ENCODE measurements at places on chromosomes 5 and 9. TPM values are rescaled to one million over a fixed set of nuclear protein-coding genes. Genes with fewer than 3 reads are reported as not detected.

Gene RBM18
- 19.5 TPM for total RNA-seq

Gene IGFBPL1
- total RNA-seq, result 2.9 TPM

Gene NELFB
- 41.2 TPM for total RNA-seq

Gene ARSI
- 43.8 TPM for total RNA-seq

Gene IRX4
- total RNA-seq, result 0.42 TPM

Gene FGF1
- total RNA-seq, result 0.30 TPM

Gene ZNF454
- not detected for total RNA-seq

Gene SH3GL2
- 0.17 TPM for total RNA-seq

Gene PPP3R2
- total RNA-seq, result not detected

Gene NR2F1
- 5.4 TPM for total RNA-seq

Gene CCDC171
- total RNA-seq, result 0.30 TPM

Gene CCNO
- 10.4 TPM for total RNA-seq

Gene GARNL3
- 1.6 TPM for total RNA-seq

Gene PCDHA6
- not detected for total RNA-seq

Gene PCDHA11
- total RNA-seq, result 0.08 TPM

Gene PCDHGB3
- 0.28 TPM for total RNA-seq

Gene SH3GLB2
- 49.3 TPM for total RNA-seq

Gene KLF9
- 0.75 TPM for total RNA-seq

Gene TMEM203
- 43.2 TPM for total RNA-seq

Gene INSL4
- 13.9 TPM for total RNA-seq

Gene RAD23B
- 125 TPM for total RNA-seq

Gene PIP5K1B
- not detected for total RNA-seq
